ENCODE measurements at places on chromosomes 11 and 22.
A peak's percentile ranks its signal among the peaks of the same experiment; 100 is the strongest.

- DNase-seq: no peak
These were observed 5.1 kb upstream of the MYRF start for GRCh38 chr11:61747192-61747966.

DNA sequence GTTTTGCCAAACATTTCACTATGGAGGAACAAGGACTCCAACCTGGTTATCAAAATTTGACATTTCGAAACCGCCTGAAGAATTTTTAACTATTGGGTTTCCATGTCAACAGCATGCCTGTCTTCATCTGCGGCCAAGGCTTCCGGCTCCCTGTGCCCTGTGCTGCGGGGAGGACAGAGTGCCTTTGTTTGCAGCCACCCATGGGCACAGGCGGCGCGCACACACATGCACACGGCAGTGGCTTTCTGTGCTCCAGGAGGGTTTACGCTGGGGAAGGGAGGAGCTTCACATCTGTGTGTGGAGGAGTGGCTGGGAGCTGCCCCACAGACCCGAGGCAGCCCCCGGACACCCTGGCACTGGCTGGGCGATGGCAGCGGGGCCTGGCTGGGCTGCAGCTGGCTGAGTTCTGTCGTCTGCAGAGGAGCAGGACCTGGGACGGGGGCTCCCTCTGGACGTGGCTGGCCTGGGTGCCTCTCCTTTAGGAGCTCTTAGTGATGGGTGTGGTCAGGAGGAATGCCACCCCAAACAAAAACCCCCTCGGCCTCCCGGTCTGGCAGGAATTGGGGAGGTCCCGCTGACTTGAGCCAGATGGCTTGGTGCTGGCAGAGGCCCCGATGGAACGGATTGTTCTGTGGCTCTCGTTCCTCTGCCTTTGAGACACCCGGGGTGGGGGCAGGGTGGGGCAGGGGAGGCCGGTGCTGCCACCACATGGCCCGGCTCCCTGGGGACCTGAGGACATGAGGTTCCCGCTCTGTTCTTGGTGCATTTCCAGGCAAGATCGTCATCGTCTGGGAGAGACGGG is 1290.9 kb downstream of the BRD1 start:
- no peak for DNase-seq

DNA sequence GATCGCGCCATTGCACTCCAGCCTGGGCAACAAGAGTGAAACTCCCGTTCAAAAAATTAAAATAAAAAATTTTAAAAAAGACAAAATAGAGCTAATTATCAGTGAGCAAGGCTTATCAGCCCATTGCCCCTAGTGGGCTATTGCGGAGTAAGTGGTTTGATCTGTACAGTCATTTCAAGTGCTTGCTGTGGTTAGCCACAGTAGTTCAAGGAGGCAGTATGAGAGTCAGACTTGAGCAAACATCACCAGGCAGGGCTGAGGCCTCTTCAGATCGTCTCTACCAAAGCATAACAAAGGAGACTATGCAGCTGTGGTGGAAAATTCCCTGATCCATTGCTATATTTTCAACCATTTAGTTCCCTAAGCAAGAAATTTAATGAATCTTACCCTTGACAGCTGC is 4.3 kb upstream of the SBF2 start:
- DNase-seq: peak; percentile 77

DNA sequence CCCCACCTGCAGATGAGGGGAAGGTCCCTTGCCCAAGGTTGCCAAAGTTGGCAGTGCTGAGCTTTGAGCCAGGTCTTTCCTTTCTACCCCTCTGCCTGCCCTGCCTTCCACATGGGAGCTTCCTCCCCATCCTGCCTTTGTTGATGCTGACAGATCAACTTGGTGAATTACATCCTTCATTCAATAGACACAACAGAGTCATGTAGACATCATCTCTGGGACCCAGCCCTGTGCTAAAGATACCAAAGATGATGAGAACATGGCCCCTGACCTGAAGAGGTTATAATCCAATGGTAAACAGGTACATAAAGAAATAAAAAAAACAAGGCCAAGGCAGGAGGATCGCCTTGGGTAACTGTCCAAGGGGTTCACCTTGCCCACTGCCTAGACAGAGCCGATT is 42.4 kb upstream of the MAPK1 start:
- DNase-seq: no peak

DNA sequence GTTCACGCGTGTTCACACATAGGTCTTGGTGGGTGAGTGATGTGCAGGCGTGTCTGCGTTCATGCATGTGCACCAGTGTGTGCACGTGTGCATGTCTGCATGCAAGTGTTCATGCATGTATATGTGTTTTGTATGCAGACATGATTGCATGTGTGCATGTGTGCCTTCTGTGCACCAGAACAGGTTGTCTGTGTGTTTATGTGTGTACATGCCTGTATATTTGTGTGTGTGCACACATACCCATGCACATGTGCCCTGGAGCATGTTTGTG is 4.9 kb downstream of the ZDHHC8 start:
- no peak for DNase-seq

DNA sequence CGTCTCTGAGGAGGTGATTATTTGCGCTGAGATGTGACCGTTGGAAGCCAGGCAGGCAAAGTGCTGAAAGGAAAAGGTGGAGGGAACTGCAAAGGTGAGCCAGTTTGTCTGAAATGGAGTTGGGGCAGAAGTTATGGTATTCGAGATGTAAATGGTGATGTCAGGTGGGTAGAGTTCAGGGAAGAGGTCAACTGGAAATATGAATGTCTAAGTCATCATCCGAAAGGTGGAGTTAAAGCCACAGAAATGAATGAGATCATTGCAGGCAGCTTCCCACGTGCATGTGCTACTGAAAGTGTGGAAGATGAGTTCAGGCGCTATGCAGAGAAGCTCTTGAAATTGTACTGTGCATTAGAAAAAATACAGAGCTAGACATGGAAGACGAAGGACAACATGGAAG is 2.2 kb upstream of the BPIFC start:
- no peak for DNase-seq

GRCh38 chr11:111796696-111797095 is 30.5 kb upstream of the PPP2R1B start:
- no peak for DNase-seq

DNA sequence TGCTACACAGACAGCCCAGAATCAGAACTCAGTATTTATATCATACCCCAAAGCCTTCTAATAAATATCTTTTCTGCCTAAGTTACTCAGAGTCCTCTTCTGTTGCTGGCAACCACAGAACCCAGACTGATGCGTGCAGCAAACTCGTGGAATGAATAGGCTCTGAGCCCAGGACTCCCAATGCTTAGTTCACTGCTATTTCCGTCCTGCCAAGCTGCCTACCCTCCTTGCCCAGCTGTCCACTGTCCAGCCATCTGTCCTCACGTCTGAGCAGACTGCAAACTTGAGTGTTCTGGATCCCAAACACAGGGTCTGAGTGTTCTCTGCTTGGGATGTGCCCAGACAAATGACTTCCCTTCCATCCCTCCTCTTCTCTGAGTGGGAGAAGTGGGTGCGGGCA is 19.4 kb downstream of the PTPN5 start:
- DNase-seq: no peak

DNA sequence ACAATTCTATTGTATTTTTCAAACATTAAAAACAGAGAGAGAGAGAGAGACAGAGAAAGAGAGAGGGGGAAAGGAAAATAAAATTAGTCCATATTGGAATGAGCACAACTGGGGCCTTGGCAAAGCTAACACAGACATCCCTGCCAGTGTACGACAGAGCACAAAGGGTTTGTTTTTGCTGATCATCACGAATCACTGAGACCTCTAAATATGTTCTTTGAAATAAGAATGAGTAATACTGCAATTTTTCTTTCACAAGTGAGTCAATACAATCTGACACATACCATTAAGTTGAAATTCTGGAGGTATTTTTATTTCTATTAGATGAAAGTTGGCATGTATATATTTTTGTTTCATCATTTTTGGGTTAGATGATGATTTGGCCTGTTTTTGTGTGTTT is 27.0 kb upstream of the LRRC4C start:
- DNase-seq: peak; percentile 21

DNA sequence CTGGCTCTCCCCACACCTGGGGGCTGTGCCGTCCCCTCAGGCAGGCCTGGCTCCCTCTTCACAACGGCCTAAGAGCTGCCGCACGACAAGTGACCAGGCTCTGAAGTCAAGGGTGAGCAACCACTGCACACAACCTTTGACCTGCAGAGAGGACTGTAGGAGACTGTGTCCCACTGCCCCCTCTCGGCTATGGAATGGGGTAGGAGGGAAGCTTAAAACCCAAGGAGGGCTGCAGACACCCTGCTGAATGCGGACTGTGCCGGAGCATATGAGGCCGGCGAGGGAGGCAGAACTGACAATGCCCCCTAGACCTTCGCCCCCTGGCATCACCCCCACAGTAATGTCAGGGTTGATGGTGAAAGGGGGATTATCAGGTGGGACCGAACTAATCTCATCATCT is 311.9 kb downstream of the CTTN start:
- no peak for DNase-seq

- DNase-seq: no peak
These were observed 154.9 kb downstream of the MPPED1 start for GRCh38 chr22:43566561-43567332.

DNA sequence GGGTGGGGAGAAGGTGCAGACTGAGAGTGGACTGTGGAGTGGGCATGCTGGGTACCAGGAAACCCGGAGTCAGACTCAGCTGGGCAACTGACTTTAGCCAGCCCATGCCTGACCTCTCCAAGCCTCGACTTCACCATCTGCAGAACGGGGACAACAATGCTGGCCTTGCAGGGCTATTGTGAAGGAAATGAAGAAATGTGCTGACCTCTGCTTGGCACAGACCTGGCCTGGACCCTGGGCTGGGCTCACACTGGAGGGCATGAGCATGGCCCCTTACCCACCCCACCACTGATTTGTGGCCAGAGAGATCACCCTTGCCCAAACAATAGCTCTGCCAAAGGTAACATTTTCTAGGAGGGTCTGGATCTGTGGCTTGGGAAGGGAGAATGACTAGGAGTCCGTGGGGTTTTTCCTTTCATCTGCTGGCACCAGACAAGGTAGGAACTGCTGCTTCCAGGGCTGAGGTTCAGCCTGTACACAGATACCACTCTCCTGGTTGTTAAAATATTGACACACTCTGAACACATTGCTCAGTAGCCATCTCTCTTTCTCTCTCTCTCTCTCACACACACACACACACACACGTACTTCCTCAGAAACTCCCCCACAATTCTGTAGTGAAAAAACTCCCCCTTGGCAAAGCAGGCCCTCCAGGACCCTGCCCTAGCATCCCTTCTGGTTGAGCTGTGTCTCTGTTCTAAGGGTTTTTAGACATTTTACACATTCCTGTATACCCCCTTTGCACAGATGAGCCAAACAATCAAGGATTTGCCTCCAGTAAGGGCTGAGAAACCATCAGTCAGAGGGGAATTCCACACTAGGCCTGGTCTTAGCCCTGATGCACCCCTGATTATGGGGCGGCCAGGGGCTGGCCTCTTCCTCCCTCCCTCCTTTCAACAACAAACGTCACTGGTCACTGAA is 1.0 kb downstream of the MOGAT2 start:
- DNase-seq: no peak

DNA sequence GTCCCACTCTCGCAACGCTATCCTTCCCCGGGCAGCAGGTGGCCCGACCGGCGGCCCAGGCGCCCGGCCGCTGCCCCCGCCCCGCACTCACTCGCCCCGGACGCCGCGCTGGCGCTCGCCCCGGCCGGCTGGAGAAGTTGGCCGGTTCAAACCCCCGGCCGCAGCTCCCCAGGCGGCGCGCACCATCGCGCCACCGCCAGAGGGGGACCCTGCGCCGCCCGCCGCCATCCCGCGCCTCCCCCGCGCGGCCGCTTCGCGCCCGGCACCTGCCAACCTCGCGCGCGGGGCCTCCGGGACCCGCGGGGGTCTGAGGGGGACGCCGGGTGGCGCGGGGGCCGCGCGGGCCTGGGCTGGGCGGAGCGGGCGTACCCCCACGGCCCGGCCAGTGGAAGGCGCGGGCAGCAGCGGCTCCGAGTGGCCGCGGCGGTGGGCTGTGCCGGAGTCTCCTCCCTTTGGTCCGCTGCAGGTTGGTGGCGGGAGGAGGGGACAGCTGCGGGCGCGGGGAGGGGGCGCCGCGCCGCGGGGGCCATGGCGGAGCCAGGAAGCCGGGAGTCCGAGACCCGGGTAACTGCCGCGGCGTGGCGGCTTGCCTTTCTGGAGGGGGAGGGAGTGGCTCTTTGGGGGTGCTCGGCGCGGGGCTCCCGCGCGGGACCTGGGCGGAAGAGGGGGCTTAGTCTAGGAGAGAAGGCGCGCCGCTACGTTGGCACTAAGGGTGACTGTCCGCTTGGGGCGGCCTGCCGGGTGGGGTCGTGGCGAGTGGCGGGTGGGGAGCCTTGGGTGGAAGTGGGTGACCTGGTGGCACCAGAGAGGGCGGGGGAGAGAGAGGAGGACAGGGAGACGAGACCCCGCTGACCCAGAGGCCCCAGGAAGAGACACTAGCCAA is at the start of the genes MPST and TST:
Gene MPST (plus strand): TSS at position 434 of the 883 bp plus-strand sequence. CDS start 95 bp downstream, at position 529.
Gene TST (minus strand): TSS at position 139 of the 883 bp plus-strand sequence. CDS start 715 bp downstream, outside the sequence.
- no peak for DNase-seq

DNA sequence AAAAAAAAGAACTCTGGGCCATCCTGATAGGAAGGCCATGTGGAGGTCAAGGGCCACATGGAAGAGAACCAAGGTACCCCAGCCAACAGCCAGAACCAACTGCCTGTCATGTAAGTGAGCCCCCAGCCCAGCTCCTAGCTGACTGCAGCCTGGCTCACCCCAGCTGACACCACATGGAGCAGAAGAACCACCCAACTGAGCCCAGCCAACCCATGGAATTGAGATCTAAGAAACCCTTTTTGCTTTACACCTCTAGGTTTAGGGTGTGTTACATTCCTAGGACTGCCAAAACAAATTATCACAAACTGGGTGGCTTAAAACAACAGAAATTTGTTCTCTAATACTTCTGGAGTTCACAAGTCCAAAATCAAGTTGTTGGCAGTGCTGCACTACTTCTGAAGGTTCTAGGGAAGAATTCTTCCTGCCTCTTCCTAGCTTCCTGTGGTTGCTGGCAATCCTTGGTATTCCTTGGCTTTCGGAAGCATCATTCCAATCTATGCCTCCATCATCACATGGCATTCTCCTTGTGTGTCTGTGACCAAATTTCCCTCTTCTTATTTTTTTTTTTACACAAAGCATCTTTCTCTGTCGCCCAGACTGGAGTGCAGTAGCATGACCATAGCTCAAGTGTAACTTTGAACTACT is 4.4 kb downstream of the C11orf86 start:
- no peak for DNase-seq

- DNase-seq: no peak
These were observed 13.4 kb downstream of the TMPRSS13 start for GRCh38 chr11:117915672-117916235.

- no peak for DNase-seq
These were observed 17.5 kb upstream of the CDKN1C start for GRCh38 chr11:2902784-2903671.

- DNase-seq: no peak
These were observed at the start of gene FERMT3 for GRCh38 chr11:64206457-64207255. Gene FERMT3, plus strand, starts transcription at chr11:64206721. Its CDS starts 644 bp downstream, at chr11:64207365.

GRCh38 chr22:49797706-49798105 is 30.0 kb downstream of the BRD1 start:
- DNase-seq: no peak

DNA sequence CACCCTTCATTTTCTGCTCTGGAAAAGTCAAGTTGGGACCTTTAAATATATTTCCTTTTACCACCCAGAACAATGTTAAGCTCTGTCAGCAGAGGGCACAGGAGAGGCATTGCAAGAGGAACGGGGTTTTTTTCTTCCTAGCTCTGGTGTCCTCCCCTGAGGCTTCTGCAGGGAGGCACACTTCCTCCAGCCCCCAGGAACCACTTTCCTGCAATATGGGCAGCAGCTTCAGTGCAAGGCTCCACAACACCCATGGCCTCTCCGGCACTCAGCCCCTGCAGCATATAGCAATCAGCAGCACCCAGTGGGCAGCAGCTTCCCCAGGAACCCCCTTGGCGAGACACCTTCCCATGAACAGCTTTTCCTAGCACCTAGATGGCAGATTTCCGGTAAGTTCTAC is 101.4 kb downstream of the SYT9 start:
- no peak for DNase-seq
